NCI-H446 (cell line): ENCODE measurements at places on chromosomes 2 and 18.

- DNase-seq, result no peak
Measured at GRCh38 chr2:9556121-9556743, 602 bp upstream of the ADAM17 start.

DNA sequence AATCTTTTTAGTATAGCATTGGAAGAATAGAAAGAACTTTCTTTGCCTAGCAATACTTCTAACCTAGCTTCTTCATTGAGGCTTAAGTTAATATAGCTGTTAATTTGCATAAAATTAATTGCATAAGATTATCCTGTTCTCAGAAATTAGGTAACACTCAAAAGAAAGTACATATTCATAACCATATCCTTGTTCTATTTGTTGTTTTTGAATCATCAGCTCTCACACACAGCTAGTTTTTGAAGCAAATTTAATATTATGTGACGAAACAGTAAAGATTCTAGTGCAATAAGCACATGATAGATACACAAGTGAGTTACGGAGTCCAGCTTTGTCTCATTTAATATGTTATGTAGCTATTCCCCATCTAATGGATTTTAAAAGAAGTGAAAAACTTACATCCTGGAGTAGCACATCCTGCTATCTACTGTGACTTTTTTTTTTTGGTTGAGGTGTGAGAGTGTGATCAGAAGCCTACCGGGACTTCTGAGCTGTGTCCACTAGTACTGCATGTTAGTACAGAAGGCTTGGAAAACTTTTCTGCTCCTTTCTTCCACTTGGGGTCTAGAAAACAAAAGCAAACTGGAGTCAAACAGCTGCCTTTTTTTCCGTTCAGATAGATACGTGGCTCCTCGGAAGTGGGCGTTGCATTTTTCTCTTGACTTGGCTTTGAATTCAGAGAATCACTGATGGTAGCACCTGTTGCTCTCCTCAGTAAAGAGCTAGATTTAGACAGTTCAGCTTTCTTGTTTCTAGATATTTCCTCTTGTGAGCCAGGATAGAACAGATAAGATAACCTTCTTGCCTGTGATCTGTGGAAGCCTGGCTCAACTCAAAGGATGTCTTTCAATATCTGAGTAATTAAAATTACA lies 27.2 kb downstream of the KDM3A start:
- no peak for DNase-seq

DNA sequence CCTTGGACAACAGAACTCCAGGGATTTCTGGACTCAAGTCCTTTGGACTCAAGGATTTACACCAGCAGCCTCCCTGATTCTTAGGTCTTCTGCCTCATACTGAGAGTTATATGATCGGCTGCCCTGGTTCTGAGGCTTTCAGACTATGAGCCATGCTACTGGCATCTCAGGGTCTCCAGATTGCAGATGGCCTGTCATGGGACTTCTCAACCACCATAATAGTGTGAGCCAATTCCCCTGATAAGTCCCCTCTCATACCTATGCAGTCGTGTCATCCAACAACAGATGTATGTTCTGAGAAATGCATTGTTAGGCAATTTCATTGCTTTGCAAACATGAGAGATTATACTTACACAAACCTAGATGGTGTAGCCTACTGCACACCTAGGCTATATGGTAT lies 61.4 kb upstream of the MSTN start:
- DNase-seq, result no peak

GRCh38 chr2:71129902-71130151 lies 202 bp downstream of the MCEE start:
- no peak for DNase-seq
